Sigmoid colon (tissue), 7 donors: ENCODE measurements at places on chromosomes 12 and 14. TPM values are rescaled to one million over a fixed set of nuclear protein-coding genes. Genes with fewer than 3 reads are reported as not detected.
A peak's percentile ranks its signal among the peaks of the same experiment; 100 is the strongest.

- no peak for DNase-seq
Observed at GRCh38 chr12:50072198-50072907, 12.8 kb upstream of the SMARCD1 start.

DNA sequence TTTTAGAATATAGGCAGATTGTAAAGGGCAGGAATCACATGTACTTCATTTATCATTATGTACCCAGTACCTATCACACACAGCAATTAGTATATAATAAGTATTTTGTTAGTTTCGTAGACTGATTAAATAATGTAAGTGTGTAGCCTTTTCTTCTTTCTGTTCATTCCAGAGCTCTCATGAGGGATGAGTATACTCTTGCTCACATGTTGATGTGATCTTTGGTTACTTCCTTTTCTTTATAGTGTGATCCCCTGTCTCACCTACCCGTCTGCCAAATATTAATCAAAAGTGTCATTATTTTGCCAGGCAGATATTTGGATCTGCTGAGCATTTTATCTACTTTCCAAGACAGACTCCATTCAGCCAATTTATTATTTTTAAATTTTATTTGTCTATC, 156.1 kb downstream of the PCNX1 start:
- DNase-seq, result no peak

GRCh38 chr14:53043027-53043581, 92.3 kb upstream of the FERMT2 start:
- no peak for DNase-seq

DNA sequence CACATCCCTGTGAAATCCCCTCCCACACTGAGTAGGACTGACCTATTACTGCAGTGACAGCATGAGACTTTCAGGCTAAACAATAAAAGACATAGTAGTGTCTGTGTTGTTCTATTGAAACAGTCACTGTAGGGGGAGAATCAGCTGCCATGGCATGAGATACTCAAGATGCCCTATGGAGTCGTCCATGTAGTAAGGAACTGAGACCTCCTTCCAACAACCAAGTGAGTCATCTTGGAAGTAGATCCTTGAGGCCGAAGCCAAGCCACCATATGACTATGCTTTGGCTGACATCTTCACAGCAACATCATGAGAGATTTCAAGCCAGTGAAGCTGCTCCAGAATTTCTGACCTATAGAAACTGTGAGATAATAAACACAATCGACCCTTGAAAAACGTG, 12.1 kb upstream of the LRP6 start:
- DNase-seq, result no peak

GRCh38 chr12:121580959-121581685, at the start of gene KDM2B:
Gene KDM2B (minus strand): TSS chr12:121581023. CDS start chr12:121580911, 112 bp downstream.
- DNase-seq, result peak; percentile 75

DNA sequence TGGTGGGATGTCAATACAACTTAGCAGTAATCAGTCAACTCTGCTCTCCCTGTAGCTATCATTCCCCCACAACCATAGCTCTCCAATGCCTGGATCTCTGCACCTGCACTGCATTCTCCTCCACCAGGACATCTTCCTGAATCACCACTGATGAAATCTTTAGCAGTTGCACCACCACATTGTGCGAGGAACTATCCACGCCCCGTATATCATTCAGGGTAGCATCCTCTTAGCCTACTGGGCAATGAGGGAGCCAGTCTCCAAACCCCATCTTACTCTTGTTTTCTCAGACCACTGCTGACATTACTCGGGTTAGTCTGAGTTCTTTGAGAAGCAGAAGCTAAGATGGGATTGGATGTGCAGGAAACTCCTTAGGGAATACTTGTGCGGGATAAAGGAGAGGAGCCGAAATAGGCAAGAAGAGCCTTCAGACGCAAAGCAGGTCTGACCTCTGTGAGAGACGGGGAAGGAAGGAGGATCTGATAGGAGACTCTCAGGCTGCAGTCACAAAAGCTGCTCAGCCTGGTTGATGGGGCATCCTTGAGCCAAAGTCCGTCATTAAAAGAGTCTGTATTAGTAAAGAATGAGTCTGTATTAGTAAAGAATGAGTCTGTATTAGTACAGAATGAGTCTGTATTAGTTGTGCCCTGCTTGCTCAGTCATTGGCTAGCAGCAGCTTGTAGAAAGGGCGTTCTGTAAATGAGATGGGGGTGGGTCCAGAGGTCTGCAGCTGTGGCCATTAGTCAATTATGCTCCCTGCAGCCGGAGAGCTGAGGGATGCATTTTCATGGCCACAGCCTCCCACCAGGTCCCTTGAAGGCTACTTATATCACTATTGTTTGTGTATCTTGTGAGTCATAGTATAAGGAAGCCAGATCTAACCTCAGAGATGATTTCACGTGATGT, 49.6 kb upstream of the RASSF3 start:
- peak; percentile 21 for DNase-seq

- no peak for DNase-seq
Observed at GRCh38 chr12:67026487-67027246, 242.5 kb upstream of the CAND1 start.

GRCh38 chr12:81863406-81863805, 104.3 kb upstream of the PPFIA2 start:
- DNase-seq, result no peak

- peak; percentile 44 for DNase-seq
Observed at GRCh38 chr12:52257074-52257551, 17.3 kb upstream of the KRT86 start.

GRCh38 chr12:13179211-13180074, 17.1 kb upstream of the EMP1 start:
- DNase-seq, result peak; percentile 74

- no peak for DNase-seq
Observed at GRCh38 chr12:32477714-32478113, 78.4 kb downstream of the FGD4 start.

PTCSC3 gene
- polyA plus RNA-seq, result not detected

ASPG gene
- polyA plus RNA-seq, result 24.6 TPM

KLHL33 gene
- 0.23 TPM for polyA plus RNA-seq
